HT-29 (cell line): ENCODE measurements at places on chromosomes 2 and 18.

- no peak for DNase-seq
These were observed 1947.2 kb downstream of the SUCLG1 start for GRCh38 chr2:82511894-82512293.

GRCh38 chr2:230969659-230970015, 26.3 kb upstream of the SPATA3 start:
- DNase-seq = no peak

- DNase-seq = no peak
These were observed 41.4 kb upstream of the HDAC4 start for GRCh38 chr2:239442192-239442591.

DNA sequence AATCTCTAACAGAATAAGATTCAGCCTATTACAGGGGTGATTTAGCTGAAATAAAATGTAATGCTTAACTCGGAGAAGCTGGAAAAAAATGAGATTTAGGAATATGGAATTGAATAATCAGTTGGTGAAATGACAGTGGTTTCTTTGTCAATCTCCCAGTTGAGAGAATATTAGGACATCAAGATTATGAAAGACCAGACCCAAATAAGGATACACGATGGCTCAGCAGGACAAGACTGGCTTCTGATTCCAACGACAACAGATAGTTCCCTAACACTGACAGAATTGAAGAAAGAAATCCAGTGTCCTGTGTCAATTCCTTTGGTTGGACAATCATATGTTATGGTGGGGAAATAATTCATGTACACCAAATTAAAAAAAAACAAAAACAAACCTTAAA, 55.8 kb downstream of the HRH4 start:
- DNase-seq = no peak

GRCh38 chr18:36112302-36112701, 16.8 kb downstream of the SLC39A6 start:
- DNase-seq = no peak

GRCh38 chr2:127906206-127906926, 20.6 kb upstream of the AMMECR1L start:
- no peak for DNase-seq

DNA sequence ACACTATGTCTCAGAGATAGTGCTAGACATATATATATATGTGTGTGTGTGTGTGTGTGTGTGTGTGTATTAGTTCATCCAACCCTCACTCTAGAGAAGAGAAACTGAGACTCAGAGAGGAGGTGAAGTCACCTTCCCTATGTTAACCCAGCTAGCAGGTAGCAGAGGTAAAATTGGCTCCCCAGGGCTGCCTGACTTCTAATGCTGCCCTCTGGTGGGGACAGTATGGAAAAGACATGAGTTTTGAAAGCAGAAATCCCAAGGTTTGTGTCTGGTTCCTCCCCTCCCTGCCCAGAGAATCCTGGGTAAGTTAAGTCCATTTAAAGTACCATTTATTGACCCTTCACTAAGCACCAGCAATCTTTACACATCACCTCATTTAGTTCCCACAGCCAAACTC, 137.7 kb downstream of the THNSL2 start:
- peak; percentile 39 for DNase-seq
